GM12891 (cell line): ENCODE measurements at places on chromosomes 12 and 14.

DNA sequence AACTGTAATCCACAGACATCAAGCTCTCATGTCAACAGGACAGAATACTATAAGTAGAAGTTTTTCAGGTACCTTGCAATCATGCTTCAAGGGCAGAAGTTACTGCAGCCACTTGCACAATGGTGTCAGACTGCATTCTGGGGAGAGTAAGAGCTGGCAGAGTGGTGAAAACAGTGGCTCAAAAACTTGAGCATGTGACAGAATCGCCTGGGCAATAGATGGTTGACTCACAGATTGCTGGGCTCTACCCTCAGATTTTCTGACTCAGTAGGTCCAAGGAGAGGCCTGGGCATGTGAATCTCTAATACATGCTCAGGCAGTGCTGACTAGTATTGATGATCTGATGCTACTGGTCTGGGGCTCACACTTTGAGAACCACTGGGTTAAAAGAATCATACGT lies 187.8 kb downstream of the TBX5 start:
- DNase-seq: no peak

GRCh38 chr14:75175677-75176141 lies 703 bp downstream of the TMED10 start:
- no peak for DNase-seq

DNA sequence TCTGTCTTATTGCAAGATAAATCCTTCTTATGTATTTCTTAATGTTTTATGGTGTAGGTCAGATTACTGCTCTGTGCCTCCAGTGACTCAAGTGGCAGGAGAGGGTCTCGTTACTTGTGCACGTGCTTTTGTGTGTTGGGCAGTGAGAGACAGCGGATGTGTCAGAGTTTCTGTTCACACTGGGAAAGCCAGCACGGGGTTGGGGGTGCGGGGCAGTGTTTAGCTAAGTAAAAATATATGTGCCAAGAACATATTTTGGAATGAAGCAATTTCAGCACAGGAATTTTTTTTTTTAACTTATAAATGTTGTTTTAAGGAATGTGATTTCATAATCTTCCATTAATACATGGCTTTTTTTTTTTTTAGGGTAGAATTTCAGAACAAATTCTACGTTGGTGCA lies 4.5 kb upstream of the DNAH10 start:
- DNase-seq: no peak

GRCh38 chr14:56524971-56525677 lies 54.5 kb upstream of the TMEM260 start:
- no peak for DNase-seq

GRCh38 chr14:23094666-23095195 lies at the start of gene ACIN1:
ACIN1 (minus strand) TSS chr14:23095136; CDS start chr14:23095112, 24 bp downstream.
- peak; percentile 56 for DNase-seq

- no peak for DNase-seq
Measured at GRCh38 chr12:12997156-12997555, 2.9 kb downstream of the HEBP1 start.

- DNase-seq: no peak
Measured at GRCh38 chr14:63460680-63461369, 82.4 kb downstream of the PPP2R5E start.

GRCh38 chr12:32070370-32070769 lies 36.3 kb upstream of the BICD1 start:
- no peak for DNase-seq

- no peak for DNase-seq
Measured at GRCh38 chr14:38578278-38578681, 322.4 kb upstream of the CLEC14A start.

DNA sequence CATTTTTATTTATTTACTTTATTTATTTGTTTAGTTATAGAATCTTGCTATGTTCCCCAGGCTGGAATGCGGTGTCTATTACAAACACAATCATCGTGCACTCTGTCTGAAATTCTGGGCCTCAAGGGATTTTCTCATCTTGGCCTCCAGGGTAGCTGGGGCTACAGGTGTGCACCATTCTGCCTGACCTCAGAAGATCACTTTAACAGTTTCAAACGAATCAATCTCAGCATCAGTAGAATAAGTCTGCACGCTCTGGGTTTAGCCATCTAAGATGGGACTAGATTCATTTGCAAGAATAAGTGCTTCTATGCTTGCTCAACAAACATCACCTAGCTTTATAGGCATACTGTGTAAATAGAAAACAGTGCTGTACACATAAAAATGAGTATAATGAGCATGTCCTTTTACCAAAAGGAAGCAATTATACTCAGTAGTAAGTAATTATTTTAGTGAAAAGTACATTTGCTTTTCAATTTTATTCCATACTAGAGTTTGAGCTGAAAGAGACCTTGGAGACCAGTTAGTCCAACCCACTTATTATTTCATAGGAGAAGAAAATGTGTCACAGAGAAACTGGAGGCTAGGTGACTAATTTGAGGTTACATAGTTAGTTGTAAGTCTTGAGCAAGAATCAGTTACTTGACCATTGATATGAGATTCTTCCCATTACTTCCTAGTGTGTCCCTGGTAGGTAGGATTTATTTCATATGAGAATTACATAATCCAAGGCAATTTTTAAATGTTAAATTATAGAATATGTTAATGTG lies 456.5 kb upstream of the LMO3 start:
- no peak for DNase-seq

DNA sequence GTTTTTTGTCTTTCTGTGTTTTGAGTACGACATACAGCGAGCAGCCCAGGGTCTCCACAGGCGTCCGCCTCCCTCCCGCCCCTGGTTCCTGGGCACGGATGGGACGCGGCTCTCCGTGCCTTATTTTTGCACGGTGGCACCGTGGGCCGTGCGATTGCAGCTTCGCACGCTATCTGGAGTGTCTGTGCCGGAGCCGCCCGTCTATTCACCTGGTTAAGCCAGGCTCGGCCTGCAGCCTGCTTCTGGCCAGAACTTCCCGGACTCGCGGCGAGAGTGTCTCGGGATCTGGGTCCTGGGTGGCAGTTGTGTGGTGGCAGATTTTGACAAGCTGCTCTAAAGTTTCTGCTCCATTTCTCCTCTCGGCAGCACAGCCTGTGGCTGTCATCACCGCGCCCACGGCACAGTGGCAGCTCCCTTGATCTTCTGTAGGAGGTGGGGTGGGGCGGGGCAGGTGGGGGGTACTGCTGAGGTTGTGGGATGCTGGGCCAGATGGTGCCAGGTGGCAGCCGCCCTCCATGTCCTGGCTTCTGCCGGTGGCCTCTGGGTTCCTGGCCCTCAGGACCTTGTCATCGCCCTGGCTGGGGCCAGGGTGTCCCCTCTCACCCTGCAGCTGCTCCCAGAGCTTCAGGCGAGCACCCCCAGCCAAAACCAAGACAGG lies 2.9 kb downstream of the MMP17 start:
- no peak for DNase-seq

DNA sequence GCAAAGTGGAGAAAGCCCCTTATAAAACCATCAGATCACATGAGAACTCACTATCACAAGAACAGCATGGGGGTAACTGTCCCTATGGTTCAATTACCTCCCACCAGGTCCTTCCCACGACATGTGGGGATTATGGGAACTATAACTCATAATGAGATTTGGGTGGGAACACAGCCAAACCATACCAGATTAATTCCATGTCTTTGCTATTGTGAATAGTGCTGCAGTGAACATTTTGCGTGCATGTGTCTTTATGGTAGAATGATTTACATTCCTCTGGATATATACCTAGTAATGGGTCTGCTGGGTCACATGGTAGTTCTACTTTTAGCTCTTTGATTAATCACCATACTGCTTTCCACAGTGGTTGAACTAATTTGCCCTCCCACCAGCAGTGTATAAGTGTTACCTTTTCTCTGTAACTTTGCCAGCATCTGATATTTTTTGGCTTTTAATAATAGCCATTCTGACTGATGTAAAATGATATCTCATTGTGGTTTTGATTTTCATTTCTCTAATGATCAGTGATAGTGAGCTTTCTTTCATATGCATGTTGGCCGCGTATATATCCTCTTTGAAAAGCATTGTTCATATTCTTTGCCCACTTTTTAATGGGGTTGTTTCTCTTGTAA lies 29.7 kb upstream of the SAV1 start:
- DNase-seq: no peak

DNA sequence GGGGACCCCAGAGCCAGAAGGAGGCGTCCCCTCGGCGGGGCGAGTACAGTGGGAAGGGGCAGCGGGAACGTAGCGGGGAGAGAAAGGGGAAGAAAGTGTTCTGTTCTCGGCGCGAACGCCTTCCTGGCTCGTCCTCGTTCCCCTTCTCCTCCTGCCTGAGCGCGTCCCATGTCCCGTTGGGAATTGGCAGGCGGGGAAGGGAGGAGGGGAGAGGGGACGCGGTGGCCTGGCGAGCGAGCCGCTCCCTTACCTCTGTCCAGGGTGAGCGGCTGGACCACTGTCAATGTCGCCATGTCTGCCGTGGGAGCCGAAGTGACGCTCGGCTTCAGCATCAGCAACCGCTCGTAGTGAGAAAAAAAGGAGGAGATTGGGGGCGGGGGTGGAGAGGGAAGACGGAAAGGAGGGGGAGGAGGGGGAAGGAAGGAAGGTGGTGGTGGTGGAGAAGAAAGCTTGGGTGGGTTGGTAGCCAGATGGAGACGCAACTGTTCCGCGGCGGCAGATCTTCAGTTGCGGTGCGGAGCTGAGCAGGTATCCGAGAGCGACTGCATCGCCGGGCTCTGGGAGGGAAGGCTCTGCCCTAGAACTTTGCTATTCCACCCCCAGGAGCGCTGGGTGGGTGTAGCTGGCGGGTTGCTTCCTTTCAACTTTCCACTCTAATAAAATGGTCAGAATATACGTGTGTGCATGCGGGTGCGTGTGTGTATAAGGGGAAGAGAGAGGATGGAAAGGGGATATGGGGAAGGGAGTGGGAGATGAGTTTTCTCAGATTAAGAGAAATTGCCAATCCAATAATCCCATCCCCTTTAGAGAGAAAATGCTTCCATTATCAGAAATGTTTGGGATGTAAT lies at the start of gene LIN7A:
TSS of gene LIN7A (minus strand) at position 544 of the 848 bp plus-strand sequence. CDS start at position 332, 212 bp downstream.
- no peak for DNase-seq

- no peak for DNase-seq
Measured at GRCh38 chr12:49939707-49940106, 10.8 kb upstream of the AQP2 start.

DNA sequence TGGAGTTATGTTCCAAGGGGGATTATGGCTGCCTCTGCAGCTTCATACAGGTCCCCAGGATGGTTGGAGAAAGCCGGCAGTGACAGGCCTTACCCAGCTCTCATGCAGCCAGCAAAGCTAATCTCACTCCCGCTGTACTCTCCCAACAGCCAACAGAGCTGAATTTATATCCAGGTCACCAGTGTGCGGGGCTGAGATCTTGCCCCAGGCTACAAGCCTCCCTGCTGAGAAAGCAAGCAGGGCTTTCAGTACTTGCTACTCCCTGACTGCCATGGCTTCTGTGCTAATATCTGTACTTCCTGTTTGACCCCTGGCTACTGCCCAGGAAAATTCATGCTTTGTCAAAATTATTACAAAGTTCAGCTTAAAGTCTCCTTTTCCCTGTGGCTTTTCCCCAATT lies 92.9 kb downstream of the ATP23 start:
- no peak for DNase-seq

GRCh38 chr12:96578526-96579125 lies 89.2 kb downstream of the CFAP54 start:
- DNase-seq: no peak

- no peak for DNase-seq
Measured at GRCh38 chr14:72810201-72810600, 83.7 kb downstream of the DPF3 start.

- no peak for DNase-seq
Measured at GRCh38 chr12:115305867-115306266, 621.9 kb upstream of the TBX3 start.

GRCh38 chr12:122403831-122404230 lies 18.6 kb downstream of the CLIP1 start:
- no peak for DNase-seq

DNA sequence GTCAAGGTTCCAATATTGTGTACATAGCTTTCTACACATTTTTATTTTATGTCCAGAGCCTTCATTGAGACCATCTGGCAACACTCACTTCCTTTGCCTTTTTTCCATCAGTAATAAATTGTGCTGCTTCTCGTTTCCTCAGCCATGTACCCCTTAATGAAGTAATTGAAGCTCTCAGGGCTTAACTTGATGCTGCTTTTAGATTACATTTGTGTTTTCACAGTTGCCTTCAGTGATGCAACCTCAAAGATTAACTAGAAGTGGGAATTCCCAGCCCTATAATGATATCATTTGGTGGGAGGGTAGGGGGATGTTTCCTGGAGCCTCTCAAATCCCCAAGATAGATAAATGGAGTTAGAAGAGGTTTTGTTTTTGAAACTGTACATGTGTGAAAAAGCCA lies 80.2 kb upstream of the KRR1 start:
- no peak for DNase-seq

GRCh38 chr14:91399868-91400640 lies 17.6 kb downstream of the CCDC88C start:
- no peak for DNase-seq

DNA sequence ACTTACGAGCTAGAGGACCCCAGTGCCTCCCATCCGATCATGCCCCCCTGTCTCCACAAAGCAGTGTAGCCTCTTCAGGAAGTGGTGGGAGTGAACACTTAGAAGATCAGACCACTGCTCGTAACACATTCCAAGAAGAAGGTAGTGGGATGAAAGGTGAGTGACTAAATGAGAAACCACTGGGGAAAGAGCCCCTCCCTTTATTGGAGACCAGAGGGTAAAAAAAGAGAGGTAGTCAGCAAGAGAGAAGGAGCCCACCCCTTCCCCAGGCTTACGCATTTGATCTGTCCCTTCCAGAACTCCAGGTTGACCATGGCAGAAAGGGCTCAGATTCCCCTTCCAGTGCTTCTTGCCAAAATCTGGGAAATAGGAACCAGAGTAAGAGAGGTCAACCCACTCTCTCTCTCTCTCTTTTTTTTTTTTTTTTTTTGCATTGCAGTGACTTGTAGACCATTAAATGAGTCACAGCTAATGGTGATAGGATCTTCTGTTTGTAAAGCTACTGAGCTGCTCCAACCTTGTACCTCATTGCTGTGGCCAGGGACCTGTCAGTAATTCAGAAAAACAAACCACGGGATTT lies 165.4 kb downstream of the GCH1 start:
- no peak for DNase-seq

- DNase-seq: no peak
Measured at GRCh38 chr14:71554959-71555612, 377.1 kb upstream of the RGS6 start.

DNA sequence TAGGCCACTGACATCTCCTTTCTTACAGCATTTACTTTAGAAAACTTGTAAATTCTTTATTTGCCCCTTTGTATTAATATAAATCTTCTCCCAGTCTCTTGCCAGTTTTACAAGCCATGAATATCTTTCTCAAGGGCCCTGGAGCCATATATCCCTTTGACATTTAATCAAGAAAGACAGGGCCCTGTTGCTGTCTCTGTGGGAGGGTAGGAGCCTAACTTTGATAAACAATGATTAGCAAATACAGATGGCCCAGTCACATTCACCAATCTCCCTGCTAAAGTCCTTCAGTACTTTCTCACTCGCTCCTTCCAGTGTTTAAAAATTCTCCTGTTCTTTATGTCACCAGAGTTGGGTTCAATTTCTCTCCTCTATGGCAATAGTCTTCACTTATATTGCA lies 479.8 kb upstream of the USP15 start:
- no peak for DNase-seq
